Activated T-helper 9 cell treated with anti-CD3 and anti-CD28 coated beads, Interleukin-2, amount 50 U/mL, for 16 hours (primary cell): ENCODE measurements at places on chromosomes 1 and 21.

DNA sequence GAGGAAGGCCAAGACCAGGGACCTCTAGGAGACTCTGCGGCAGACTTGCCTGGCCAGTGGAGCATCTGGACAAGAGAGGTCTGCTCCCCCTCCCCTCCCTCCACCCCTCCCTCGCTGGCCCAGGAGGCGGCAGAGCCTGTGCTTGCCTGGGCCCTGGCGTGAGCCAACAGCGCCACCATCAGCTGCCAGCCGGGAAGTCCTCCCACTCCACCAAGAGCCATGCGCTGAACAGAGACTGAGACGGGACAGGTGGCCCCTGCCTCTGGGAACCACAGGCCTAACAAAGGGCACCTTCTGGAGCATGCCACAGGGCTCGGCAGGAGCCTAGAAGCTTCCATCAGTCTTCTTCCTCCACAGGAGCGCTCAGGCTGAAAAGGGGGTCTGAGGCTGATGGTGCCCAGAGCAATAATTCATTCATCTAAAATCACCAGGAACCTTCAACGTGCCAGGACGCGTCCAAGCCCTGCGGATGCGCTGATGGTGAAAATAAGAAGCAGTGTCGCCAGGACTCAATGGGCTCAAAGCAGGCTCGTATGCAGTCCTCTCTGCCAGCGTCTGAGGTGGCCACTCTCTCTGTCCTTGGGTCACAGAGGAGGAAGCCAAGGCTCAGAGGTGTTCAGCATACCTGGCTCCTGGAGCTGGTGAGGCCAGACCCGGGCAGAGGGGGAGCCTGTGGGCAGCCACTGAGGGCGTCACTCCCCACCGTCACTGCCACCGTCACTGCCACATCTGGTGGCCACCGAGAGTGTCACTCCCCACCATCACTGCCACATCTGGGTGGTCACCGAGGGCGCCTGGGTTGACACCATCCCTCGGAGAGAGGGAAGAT is 161.2 kb downstream of the NPHP4 start:
- DNase-seq = no peak

DNA sequence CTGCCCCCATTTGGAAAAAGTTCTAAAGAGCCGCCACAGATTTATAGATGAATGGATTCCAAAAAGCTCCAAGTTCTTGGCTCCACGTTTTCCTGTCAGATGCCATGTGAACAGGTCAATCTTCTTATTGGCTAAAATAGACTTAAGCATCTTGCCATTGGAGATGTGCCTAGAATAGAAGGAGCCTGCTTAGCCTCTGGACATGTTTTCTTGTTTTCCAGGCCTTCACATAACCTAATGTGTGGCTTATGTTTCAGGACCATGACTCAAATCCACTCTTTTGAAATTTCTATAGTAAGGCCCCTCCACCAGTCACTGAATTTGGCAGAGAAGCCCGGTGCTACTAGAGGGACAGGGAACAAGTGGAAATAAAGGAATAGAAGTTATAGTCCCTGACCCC is 31.5 kb downstream of the PHC2 start:
- no peak for DNase-seq

GRCh38 chr1:184191181-184191621 is 139.7 kb downstream of the TSEN15 start:
- no peak for DNase-seq

DNA sequence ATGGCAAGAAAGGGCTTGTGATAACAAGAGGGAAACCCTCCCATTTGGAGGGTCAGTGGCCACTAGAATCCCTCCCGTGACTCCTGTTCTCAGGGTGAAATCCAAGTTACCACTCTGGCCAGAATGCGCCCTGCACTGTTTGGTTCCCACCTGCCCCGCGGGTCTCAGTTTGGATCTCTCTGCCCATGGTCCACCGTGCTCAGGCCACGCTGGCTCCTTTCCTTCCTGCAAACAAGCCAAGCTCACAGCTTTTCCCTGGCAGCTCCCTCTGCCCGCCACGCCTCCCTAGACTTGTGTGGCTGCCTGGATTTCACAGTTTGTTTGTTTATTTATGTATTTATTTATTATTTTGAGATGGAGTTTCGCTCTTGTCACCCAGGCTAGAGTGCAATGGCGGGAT is 179.5 kb upstream of the VAMP3 start:
- no peak for DNase-seq

- no peak for DNase-seq
Observed at GRCh38 chr1:234709473-234710228, 99.7 kb upstream of the IRF2BP2 start.
